ENCODE measurements at places on chromosomes 2 and 18.

DNA sequence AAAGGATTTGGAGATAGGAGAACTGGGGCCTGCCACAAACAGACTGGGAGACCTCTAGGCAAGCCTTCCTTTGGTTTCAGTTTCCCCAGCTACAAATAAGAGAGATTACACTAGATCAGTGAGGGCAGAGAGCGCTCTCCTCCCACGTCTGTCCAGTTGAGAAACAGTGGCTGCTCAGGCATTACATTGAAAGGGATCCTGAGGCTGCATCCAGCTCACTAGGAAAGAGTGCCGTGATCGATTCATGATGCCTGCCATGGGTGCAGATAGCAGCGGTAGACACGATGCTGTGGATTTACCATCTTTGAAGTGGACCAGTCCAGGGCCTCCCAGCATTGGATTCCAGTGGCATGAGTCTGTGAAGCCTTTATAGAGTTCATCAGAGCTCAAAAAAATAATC, 62.6 kb downstream of the EN1 start:
- no peak for DNase-seq

GRCh38 chr2:12589802-12590320, 126.9 kb upstream of the TRIB2 start:
- DNase-seq: no peak

- no peak for DNase-seq
Observed at GRCh38 chr2:6946722-6947121, 29.5 kb downstream of the RNF144A start.

GRCh38 chr2:61460163-61460562, 10.7 kb downstream of the USP34 start:
- no peak for DNase-seq

DNA sequence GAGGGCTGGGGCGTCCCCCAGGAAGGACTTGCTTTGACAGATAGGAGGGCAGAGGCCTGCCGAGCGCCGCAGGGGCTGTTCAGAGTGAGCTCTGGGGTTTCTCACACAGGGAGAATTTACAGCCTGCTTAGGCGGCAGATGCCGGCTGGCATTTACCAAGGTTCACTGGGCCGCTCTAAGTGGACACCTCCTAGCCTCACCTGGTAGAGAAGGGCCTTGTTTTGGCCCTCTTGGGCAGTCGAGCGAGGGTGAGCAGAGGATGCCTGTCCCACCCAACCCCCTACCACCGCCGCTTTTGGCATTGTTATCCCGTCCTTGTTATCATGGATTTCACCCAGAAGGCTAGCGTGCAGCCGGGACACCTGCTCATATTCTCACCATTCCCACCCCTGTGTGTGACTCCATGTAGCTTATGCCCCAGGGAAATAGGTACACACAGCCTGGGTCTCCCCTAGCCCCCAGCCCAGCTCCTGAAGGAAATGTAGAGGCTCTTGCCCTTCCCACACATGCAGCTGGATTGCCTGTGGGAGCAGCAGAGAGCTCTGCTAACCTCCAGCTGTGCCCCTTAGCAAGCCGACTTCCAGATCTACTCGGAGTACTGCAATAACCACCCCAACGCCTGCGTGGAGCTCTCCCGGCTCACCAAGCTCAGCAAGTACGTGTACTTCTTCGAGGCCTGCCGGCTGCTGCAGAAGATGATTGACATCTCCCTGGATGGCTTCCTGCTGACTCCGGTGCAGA, 52.4 kb downstream of the FAM168B start:
- no peak for DNase-seq

- no peak for DNase-seq
Observed at GRCh38 chr18:37570336-37570930, 4.8 kb upstream of the CELF4 start.

DNA sequence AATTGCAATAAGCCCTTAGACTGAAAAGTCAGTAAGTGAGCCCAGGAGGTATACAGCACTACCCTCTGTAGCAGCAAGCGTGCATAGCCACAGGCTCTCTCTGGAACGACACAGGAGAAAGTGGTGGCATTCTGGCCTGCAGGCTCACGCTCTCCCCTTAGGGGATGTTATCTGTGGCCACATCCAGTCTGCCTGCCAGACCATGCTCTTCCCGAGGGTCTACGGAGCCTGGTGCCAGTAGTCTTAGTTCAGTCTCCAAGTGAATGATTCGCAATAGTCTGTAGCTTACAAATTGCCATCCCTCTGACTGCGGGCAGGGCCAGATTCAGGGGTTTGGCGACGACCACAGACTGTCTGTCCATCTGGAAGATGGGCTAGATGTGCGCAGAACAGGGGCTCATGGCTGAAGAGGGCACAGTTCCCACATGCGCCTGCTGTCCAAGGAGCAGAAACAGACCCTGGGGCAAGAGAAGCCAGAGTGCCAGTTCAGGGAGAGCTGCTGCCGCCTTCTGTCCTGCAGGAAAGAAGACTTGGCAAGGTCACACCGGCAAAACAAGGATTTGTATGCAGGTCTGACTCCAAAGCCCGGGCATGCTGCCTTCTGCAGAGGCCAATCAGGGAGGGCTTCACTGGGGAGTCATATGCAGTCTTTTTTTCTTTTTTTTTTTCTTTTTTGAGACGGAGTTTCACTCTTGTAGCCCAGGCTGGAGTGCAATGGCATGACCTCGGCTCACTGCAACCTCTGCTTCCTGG, 3.5 kb upstream of the KLF11 start:
- DNase-seq: no peak

DNA sequence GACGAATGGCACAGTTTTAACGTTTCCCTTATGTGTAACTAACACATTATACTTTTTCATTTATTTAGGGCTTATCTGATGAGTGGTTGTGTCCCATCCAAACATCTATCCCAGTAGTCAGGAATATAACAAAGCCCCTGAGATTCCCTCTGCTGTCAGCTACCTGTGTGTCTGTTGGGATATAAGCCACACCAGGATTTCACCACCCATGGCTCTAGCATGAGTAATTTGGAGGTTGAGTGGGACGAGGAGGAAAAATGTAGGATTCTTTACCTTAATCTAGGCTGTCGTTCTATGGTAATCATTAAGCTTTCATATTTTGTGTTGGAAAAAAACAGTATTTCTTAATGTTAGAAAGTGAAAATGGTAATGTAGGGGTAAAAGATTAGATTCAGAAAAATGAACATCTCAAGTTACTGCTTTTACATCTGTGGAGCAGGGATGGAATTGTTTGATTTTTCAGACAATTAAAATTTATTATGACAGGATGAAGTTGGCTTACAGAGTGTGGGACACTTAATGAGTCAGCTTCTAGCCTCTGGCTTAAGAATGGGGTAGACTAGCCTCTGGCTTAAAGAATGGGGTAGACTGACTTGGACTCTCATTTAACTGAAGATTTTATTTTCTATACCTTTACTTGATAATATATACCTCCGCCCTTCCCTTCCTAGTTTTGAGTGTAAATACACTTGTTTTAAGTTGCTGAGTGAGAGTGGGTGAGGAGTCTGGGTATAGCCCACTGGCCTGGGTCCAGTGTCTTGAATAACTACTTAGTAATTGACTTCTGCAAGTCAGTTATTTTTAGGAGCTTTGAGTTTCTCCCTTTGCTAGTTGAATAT, 88.5 kb upstream of the RANBP2 start:
- DNase-seq: no peak

DNA sequence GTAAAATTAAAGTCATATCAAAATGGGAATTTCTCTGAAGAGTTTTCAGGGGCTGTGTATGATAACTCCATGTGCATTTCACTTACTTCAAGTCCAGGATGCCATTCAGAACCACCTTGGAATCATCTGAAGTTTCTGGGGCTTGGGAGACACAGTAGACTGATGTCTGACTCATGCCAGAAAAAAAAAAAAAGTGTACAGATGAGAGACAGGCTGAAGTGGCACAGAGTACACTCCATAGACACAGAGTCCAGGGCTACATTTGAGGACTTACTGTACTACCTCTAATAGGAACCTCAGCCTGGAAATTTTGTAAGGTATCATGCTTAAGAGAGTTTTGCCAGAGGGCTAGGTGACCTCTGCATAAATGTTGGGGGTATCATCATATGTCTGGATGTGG, 92.0 kb downstream of the SS18 start:
- no peak for DNase-seq

DNA sequence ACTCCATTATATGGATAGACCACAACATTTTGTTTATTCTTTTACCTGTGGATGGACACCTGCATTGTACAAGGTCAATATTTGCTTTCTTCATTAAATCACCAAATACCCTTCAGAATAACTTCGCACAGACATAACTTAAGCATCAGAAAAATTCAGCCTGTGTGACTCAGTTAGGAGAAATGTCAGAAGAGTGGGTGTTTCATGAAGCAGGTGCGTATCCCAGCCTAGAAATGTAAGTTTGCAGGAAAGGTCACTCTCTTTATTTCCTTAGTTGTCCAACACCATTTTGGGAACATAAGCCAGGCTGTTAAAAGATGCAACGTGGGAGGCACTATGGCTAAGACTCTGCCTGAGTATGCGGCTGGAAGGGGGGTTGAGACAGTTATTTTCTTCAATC, 48.6 kb upstream of the FHL2 start:
- DNase-seq: no peak

DNA sequence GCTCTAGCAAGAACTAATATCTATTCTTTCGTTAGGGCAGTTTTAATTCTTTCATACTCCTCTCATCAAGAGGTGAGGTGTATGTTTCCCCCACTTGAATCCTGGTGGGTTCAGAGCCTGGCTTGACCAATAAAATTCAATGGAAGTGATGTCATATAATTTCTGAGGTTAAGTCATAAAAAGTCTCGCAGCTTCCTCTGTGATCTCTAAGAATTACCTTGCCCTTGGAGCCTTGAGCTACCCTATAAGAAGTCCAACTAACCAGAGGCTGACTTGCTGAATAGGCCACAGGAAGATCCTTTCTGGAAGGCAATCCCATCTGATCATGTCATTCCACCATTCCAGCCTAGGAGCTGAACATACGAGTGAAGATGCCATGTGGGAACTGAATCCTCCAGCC, 26.1 kb upstream of the INO80D start:
- DNase-seq: no peak

GRCh38 chr2:102915128-102915527, 153.3 kb downstream of the TMEM182 start:
- DNase-seq: no peak

- DNase-seq: no peak
Observed at GRCh38 chr2:55019526-55020258, 30.6 kb downstream of the RTN4 start.

DNA sequence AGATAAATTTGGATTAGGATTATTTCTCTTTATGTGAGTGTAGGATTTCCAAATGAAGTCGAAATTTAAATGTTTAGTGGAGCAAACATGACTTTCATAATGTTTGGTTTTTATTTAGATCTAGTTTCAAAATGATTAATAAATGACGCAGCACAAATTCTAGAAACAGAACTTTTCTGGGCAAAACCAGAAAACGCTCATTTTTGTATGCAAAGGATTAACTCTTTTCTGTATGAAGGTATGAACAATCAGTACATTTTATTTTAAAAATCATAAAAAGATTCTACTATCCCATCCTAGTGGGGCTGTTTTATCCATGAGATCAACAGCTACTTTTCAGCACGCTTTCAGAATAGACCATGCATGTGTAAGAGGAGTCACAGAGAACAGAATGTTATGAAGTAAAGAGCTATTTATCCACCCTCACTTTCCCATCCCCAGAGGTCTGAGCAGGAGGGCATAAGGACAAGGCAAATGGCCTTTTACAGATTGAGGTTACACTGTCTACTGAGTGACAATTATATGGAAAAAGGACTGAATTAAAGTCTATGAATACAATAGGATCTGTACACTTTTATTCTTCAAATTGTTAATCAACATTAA, 270.8 kb downstream of the ZEB2 start:
- DNase-seq: no peak

DNA sequence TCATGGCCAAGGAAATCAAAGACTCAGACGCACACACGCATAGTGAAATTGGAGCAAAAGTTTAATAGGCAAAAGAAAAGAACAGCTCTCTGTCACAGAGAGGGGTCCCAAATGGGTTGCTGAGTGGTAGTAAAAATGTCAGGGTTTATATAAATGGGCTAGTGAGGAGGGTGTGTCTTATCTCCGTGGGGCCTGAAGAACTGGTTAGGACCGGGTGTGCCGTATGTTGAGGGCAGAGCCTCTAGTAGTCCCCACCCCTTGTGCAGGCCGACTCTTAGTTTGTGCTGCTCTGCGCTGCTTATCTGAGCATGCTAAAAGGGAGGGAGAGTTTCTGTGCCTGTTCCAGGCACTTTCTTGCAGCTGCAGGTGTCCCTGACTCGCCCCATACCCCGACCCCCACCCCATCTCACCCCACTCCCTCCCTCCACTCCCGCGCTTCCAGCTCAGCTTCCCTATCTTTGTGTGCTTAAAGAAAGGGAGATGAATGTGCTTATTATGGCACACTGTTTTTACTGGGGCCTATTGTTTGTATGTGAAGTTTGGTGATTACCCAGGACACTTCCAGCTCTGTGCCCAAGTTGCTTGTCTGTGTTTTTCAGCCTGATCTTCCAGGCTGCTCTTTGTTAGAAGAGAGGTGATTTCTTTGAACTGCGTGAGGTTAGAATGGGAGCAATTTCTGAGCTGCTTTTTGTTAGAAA, 167.4 kb downstream of the SPAG16 start:
- DNase-seq: no peak

DNA sequence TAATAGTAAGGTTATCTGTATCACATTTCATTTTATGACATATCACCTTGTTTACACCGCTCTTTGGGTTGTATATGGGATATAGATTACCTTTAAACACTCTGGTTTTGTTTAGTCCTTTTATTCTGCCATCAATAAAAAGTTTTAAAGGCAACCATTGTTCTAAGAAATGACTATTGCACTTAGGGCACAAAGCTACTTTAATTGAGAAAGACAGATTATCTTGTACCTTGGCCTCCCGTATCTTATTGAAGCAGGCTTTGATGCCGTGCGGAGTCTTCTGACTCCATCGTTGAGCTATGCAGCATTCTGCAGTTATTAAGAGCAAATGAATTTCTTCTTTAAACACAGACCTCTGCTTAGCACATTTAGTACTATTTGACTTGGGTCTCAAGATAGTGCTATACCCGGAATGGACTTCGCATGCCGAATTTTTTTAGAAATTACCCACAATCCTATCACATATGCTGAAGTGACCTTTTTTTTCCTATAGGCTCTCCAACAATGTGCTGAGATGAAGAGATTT, 16.7 kb downstream of the PKDCC start:
- no peak for DNase-seq

GRCh38 chr18:45024357-45025088, 343.8 kb downstream of the SETBP1 start:
- DNase-seq: no peak

- no peak for DNase-seq
Observed at GRCh38 chr2:19804639-19805260, 97.0 kb downstream of the TTC32 start.

DNA sequence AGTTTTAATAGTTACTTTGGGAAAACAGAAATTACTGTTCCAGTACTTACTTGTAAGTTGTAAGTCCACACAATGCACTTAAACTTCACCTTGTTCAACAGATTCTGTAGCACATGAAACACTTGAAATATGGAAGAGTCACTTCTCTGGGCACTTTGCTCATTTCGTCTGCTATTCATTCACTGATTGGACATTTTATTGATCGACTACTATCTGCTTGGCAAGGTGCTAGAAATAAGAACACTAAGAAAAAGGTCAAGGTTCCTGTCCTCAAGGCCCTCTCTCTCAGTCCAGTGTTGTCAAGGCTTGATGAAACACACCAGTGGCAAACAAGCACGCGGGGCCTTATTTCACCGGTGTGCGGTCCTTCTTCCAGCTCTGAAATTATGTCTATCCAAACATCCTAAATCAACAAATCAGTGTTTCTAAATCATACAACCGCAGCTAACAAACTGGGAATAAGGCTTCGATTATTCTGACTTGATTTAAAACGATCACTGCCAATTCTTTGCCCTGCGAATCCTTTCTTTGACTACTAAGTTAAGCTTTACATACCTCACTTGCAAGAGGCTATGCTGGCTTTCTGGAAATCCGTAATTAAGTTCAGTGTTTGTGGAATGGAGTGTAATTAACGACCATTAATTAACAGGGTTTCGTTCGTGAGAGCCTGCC, 780 bp upstream of the ITGAV start:
- no peak for DNase-seq

Measured in activated naive CD4-positive, alpha-beta T cell (primary cell).